ENCODE measurements at places on chromosomes 3 and 15.

GRCh38 chr3:148737104-148737530, 39.4 kb downstream of the AGTR1 start:
- no peak for DNase-seq

DNA sequence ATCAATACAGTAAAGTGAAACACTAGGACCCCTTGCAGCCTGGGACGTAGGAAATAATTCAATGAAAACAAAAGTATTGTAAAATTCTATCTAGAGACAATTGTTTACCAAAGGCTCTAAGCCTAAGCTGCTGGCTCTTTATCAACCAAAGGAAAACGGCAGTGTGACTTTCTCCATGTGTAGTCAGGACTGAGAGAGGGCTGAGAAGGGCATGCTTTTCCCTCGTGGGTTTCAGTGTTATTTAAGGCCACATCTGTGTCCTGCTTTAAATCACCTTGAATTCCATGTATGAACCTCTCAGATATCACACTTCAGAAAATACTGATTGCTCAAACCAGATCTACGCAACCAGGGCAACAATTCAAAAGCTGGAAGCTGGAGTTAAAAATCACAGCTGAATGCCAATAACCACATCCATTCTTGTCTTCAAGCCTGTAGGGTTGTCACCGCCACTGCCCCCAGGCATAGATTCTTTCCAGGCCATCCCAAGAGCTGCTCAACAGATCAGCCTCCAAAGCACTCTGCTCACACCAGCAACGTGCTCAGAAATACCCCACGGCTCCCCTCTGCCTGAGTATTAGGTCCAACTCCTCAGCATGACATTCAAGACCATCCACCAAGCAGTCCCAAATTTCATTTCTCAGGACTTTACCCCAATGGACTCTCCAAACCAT, 124.0 kb downstream of the SRGAP3 start:
- no peak for DNase-seq

- DNase-seq = no peak
Observed at GRCh38 chr3:150970665-150971324, 1.7 kb downstream of the CLRN1 start.

DNA sequence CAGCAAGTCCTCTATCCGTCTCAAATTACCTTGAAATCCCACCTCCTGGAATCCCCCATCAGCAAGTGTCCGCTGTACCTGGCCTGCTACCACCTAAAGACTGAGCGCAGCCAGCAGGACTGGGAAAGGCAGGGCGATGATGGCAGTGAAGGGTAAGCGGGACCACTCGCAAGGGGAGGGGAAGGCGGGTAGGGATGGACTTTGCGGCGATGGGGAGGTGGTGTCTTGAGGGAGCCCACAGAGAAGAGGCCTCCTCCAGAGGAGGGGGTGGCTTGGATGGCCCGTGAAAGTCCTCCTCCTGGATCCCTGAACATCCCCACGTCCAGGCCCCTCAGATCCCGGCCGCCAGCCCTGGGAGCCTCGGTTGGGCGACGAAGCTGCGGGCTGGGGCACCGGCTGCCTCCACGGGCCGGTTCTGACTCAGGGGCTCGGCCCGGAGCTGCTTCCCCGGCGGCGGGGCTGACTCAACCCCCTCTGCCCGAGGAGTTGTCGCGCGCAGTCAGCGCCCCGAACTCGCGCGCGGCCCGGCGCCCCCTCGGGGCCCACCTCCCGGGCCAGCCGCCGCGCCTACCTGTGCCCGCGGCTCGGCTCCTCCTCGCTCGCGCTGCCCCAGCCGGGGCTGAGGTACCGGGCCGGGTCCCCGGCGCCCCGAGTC, 512 bp downstream of the LARP6 start:
- DNase-seq = no peak

- no peak for DNase-seq
Observed at GRCh38 chr3:18338827-18339514, 86.2 kb downstream of the SATB1 start.

GRCh38 chr3:149593418-149594160, 64.2 kb downstream of the WWTR1 start:
- no peak for DNase-seq

DNA sequence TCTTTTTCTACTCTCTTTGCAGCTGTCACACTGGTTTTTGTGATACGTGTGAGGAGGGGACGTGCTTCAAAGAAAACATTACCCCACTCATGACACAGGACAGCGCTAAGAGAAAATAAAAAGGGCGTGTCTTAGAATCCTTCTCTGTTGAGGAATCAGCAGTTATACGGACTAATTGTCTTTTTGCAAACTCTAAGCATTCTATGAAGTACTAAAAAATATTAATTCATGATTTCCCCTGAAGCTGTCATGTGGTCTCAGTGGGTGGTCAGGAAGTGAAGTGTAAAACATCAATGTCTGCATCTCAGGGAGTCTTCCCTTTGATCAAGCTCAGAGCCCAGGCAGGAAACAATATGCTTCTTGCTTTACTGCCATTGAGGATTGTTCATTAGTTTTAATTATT, 117.5 kb upstream of the CRBN start:
- DNase-seq = no peak

DNA sequence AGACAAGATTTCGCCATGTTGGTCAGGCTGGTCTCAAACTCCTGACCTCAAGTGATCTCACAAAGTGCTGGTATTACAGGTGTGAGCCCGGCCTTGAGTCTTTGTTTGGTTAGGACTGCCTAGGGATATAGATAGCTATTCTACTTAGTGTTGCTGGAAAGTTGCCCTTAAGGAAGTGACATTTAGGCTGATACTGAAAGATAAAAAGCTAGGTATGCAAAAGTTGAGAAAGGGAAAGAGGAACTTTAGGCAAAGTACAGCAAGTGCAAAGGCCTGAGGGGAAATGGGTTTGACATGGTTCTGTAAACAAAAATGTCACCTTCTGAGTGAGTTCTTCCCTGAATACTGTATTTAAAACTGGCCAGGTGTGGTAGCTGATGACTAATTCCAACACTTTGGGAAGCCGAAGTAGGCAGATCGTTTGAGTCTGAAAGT, 111.5 kb downstream of the ZNF609 start:
- no peak for DNase-seq

DNA sequence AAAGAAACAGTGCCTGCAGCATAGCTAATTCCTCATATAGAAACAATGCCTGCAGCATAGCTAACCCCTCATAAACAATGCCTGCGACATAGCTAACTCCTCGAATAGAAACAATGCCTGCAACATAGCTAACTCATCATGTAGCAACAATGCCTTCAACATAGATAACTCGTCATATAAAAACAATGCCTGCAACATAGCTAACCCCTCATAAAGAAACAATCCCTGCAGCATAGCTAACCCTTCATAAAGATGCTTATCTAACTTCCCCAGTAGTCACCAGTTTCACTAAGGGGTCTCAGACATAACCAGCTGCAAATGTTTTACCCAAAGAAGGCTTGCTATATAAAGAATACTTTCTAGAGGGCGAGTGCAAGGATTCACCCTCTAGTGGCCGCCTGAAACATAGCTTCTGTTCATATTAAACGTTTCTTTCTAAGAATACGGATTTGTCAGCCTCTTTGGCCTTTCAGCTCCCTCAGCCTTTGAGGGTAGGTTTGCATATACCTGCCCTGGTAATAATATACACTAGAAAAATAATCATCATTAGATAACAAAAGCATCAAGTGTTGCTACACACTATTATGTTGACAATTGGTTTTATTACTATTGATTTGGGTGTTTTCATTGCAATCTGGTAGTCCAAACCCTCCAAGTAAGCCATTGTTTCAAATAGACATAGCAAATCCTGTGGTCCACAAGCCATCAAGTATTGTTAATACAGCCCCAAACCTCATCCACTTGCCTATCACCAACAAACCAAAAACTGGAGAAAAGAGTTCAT, 44.4 kb upstream of the FAN1 start:
- peak; percentile 11 for DNase-seq

- DNase-seq = no peak
Observed at GRCh38 chr3:155441026-155441425, 147.5 kb upstream of the STRIT1 start.

DNA sequence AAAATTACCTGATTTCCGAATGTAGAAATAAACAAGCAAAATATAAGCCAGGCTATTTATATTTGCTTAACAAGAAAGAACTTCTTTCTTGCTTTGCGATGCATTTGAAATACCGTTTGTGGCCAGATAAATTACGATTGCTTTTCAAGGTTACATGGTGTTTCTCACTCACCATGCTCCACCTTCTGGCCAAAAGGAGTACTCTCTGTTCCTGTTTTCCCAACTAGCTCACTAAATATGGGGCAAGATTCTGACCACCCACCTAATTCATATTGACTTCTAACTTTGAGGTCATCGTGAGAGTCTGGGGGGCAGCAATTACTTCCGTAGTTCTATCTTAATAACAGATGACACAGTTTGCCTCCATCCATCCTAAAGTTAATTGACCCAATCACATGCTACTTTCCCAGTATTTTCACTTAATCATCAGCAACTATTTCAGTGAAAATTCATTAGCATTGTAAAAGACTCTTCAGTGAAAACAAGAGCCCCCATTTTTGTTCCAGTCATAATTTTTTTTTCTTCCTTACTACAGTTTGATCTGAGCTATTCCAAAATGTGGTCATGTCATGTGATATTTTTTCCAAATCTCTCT, 25.9 kb downstream of the ACP3 start:
- no peak for DNase-seq

DNA sequence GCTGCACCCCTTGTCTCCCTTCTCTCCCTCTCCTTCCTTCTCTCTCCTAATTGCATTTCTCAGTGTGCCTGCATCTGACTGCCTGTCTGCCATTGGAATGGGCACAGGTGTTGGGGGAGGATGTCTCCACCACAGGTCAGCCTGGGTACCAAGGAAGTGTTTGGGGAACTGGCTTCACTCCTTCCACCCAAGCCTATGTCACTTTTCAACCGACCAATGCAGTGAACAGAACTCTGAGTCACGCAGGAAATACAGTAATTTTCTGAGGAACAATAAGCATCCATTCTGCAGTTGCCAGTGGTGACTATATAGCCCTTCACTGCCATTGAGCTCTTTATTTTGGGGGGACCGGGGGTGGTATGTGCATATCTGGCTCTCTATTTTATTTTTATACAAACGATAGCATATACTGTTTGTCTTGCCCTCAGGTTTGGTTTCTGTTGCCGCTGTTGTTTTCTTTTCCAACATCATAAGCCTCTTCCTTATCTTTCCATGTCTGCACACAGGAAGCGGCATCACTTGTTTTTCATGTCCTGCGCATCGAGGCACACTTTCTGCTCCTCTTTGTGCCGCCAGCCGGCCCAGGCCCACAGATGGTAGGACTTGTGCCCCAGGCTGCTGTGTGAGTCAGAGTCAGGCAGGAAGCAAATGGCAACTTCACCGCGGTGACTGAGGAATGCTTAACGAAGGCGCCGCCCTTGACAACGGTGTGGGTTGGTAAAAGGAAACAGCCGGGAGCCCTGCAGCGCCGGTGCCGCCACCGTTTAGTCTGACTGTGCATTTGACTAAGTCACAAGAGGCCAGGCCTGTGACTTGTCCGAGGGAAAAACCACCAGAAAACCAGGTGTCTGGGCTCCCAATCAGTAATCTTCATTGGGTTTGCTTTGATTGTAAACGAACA, 21.1 kb upstream of the CDCP1 start:
- DNase-seq = peak; percentile 80

Measured in GM04503 (cell line).